Cerebellar nuclear complex (tissue), 1 donor: ENCODE measurements at places on chromosomes 1 and 21.

- no peak for DNase-seq
Measured at GRCh38 chr1:218339267-218339831, 5.8 kb upstream of the TGFB2 start.

DNA sequence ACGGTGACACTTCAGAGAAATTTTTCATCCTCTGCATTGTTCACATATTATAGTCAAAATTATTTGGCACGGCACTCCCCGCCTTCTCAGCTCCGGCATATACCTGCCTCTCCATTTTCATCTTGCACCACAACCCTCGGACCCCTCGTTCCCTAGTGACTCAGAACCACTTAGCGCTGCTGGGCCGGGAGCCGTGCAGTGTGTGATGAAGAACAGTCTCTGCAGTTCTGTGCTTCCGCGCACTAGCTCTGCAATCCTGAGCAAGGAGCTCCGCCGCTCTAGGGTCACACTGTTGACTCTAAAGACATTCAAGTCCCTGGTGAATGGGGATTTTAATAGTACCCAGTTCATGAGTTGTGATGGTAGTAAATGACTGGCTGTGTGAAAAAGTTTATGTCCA lies 221.2 kb downstream of the SLC35F3 start:
- DNase-seq: no peak

DNA sequence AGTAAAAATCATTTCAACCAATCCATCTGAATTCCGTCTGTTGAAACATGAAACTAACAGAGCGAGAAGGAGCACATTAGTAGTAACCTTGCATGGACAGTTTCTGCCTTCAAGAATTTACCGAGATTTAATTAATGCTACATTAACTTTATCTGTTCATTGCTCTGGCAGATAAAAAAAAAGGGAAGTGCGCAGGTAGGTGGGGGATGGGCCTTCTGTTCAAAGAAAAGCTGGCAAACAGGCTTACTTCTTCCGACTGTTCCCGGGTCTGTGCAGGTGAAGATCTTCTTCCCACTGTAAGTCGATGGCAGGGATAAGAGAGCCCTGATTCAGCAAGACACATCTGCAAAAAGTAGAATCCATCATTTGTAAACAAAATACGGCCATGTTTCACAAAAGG lies 172.6 kb upstream of the DMRTA2 start:
- DNase-seq: no peak

DNA sequence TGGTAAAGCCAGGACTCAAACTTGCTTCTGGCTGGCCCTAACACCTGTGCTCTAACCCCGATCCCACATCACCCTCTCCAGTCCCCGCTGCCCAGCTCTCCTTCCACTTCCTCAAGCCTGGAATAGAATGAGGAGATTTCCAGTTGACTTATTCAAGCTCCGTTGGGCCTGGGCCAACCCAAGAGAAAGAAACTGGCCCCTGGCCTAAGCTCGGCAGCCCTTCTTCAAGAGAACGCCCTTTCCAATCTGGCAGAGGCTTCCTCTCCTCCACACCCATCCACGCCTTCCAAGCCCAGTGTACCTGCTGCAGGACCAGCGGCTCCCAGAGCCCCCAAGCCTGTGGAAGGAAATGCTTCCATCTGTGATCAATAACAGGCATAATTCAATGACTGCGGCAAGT lies 51.9 kb downstream of the LRRN2 start:
- DNase-seq: no peak

GRCh38 chr1:68210829-68211228 lies 21.5 kb downstream of the WLS start:
- no peak for DNase-seq

DNA sequence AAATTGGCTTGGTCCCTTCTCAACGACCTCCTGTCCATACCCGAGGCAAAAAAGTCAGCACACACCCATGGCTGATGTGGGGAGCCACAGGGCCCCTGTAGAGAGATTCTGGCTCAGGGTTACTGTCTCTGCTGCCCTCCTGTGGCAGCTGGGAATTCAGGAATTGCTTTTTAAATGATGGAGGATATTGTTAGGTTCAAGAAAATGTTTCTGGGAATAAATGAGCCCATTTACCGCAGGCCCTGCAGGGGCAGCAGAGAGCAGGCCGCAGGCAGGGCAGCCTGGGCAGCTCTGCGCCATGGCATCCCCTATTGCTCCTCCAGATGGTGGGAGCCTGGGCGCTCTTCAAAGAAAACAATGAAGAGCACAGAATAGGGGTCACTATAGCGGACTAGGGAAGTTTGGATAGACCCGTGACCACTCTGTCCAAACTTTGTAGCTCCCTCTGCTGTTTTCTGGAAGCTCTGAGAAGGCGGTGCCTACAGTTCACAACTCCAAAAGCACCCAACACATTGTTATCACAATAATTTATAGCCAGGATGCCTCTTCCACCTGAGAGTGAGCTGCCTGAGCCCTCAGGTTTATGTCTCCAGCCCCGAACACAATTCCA lies 201.1 kb downstream of the BACH1 start:
- no peak for DNase-seq

- DNase-seq: no peak
Measured at GRCh38 chr1:56638248-56638647, 6.9 kb upstream of the PRKAA2 start.

DNA sequence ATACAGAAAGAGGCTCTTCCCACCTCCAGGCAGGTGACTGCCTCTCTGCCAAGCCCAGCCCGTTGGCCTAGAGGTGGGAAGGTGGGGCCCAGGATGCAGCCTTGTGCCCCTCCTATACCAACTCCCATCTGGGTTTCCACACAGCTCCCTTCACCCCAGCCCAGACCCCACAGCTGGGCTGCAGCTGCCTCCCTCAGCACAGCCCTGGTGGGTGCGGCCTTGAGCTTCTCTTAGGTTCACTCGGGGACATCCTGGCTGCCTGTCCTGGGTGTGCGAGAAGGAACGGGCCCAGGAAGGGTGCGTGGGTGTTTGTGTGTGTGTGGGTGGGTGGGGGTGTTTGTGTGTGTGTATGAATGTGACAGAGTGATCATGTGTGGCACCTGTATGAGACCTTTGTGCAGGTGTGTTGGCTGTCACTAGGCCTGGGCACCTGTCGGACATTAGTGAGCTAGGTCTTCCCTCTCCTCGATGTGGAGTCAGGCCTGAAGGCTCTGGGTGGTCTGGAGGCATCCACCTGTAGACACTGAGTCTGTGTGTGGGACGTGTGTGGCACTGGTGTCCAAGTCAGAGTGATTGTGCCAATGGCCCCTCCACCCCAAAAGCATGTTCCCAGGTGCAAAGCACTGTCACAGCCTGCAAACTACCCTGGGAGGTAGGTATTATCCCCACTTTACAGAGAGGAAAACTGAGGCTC lies 30.7 kb downstream of the FOXO6 start:
- no peak for DNase-seq

- DNase-seq: peak; percentile 53
Measured at GRCh38 chr1:85343213-85343611, 66.8 kb upstream of the BCL10 start.

DNA sequence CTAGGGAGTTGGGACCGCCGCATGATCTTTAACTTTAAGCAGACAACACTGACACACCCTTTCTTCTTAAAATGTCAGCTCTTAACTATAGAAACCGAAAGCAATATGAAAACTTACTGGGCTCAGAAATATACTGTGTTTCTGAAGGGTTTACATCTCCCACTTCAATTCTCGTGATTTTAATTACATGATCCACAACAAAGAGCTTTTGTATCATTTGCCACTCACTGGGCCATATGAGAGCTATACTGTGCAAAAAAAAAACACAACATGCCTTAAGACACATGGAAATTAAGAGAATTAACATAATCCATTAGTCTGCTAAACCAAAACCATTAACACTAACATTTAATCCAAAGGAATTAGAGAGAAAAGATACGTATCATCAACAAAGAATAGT lies 35.0 kb upstream of the RAP1GAP start:
- DNase-seq: no peak

GRCh38 chr21:41537356-41537755 lies 29.4 kb upstream of the TMPRSS2 start:
- DNase-seq: no peak

DNA sequence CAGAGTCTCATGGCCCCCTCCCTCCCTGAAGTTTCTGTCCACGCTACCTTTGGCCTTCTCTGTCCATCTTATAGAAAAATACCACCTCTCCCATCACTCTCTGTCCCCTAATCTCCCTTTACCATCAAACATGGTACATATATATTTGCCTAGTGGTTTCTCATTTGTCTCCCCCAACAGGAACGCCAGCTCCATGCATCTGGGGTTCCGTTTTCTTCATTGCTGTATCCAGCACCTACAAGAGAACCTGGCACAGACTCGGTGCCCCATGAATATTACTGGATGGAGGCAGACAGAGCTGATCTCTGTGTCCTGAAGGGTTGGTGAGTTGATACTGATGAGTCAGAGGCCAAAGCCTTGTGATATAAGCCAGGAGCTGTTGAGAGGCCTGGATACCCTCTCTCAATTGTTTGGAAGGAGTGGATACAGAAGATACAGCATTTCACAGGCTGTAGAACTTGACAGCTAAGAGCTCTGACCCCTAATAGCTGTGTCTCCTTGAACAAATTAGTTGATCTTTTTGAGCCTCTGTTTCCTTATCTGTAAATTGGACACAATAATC lies 21.9 kb downstream of the HEYL start:
- no peak for DNase-seq

- DNase-seq: no peak
Measured at GRCh38 chr1:174008979-174009378, 13.2 kb downstream of the RC3H1 start.
